ENCODE measurements at places on chromosomes 16 and 17.

DNA sequence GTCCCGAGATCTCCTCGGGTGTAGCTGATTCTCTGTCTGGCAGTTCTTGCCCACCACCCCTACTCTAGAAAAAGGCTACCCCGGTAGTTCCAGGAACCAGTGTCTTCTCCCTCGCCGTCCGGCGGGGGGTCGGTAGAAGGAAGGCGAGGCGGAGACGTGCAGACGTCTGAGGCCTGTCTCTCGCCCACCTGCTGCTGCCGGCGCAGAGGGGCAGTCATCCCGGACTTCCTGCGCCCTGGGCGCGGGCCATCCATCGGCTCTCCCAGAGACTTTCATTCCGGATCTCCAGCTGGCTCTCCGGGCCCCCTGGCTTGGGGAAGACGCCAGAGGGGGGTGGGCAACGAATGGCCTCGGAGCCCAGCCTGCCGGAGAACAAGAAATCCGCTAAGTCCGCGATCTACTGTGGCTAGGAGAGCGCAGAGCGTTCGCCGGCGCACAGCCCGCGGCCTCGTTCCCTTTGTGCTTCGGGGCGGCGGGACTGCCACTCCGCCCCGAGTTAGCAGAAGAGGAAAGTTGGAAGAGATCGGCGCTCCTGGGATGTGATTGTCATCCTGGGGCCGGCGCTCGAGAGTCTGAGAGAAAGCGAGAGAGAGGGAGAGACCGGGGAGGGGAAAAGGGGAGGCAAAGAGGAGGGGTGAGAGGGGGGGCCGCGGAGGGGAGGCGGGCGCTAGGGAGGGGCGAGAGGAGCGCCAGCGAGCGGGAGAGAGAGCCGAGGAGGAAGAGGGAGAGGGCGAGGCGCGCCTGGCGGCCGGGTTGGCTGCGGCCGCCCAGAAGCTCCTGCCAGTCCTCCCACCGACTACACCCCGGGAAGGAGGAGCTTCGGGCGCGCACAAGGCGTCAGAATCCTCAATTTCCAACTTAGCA, at the start of gene IRX5:
Gene IRX5, plus strand, starts transcription at position 861 of the 864 bp plus-strand sequence. CDS start 334 bp downstream, outside the sequence.
- DNase-seq, result peak; percentile 99

- no peak for DNase-seq
Observed at GRCh38 chr16:82242201-82242600, 72.2 kb upstream of the MPHOSPH6 start.

DNA sequence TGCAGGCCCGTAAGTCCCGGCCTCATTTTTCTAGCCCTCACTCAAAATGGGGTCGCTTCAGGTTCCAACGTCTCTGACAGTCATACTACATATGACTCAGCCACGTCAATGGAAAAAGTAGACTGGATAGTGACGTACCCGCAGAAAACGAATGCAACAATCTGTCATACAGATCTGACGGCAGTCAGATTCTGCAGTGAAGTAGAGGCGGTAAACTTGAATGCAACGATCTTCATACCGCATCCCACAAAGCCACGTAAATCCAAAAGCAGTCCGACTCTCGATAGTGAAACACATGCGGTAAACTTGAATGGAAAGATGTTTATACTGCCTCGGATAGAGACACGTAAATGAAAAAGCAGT, 38.4 kb upstream of the ARL4D start:
- peak; percentile 68 for DNase-seq

GRCh38 chr16:54462771-54463170, 176.2 kb upstream of the IRX3 start:
- DNase-seq, result no peak

DNA sequence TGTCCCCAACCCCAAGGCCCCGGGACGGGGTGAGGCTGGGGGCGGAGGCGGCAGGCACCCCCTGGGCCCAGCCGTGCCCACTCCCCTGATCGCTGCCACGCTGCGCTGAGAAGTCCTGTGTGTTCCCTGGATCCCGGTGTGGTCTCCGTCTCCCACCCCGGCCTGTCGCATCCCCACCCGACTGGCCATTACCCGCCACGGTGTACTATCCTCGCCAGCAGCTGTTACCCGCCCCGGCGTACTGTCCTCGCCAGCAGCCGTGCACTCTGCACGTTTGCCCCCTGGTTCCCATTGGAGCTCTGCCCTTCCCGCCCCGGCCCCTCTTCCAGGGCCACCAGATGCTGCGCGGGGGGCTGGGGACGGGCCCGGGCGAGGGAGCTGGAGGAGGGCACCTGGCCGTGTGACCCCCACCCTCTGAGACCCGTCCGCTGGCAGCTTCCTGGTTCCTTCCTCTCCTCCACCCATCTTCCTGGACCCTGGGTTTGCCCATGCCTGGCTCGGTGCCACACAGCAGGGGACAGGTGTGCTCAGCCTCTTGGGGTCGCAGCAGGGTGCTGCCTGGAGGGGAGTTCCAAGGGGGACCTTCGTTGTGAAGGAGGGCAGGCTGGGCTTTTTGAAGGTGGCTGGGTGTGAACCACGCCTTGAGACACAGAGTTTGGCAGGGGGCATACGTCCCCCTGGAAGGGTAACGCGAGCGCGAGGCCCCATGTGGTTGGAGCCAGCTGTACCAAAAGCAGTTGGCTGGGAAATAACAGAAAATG, 19.7 kb downstream of the BAHCC1 start:
- no peak for DNase-seq

DNA sequence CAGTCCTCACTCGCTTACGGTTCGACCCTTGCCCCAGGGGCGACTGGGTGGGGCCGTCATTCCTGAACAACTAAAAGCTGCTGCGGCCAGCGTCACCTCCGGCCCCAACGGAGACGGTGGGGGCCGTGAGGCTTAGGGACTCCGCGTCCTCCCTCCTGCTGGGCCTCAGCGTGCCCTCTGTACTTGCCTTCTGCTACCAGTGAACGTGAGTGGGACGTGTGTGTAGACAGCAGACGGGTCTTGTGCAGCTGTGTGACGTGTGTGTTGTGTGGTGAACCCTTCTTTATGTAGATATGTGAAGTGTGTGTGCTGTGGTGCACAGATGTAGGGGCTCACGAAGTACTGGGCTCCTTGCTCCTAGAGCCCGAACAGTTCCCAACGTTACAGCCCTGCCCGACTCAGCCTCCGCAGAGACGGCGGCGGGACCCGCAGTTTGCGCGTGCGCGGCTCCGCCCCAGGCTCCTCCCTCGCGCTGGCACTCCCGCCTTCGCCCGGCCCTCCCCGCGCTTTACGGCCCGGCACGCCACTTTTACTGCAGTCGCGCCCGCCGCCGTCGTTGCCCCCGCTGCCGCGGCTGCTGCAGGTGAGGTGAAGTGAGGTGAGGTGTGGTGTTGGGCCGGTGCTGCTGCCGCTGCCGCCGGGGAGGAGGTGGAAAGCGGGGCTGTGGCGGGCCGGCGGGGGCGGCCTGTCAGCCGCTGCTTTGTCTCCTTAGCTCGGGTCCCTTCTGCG, at the start of gene PHAF1:
Gene PHAF1, plus strand, starts transcription at position 535 of the 729 bp plus-strand sequence. CDS start 235 bp downstream, outside the sequence.
- peak; percentile 97 for DNase-seq

DNA sequence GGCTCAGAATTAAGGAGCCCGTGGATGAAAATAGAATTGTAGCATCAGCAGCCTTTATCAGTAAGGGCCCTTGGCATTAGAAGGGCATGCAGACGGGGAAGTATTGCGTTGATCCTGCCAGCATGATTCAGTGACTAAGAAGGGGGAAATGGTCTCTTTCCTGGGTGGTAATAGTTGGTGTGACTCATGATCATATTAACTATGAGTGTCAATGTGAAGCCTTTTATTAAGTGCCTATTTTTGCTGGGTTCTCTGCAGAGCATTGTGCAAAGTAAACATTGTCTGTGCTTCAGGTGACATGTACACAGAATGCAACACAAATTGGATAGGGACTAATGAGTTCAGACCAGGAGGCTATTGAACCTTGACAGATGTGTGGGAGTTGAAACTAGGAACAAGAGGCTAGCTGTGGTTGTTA, 24.5 kb downstream of the RCVRN start:
- DNase-seq, result no peak

GRCh38 chr16:81493755-81494433, 49.3 kb downstream of the CMIP start:
- DNase-seq, result peak; percentile 95

DNA sequence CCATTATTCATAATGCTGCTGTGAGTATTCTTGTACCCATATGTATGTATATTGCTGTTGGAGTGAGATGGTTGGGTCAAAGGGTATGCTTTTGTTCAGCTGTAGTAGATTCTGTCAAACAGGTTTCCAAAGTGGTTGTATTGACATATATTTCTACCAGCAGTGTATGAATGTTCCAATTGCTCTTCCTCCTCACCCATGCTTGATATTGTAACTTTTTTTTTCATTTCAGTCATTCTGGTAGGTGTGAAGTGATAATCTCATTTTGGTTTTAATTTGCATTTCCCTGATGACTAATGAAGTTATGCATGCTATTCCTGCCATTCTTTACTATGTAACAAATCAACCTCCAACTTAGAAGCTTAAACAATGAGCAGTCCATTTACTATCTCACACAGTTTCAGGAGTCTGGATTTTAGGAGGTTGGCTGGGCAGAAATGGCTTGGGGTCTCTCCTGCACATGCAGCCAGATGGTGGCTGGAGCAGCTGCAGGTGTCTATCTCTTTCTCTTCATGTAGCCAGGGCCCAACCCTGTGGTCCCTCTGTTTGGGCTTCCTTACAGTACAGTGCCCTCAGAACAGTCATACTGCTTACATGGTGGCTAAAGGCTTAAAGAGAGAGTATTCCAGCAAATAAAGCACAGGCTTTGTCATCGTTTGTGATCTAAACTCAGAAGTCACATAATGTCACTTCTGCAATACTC, 21.2 kb downstream of the ERAL1 start:
- no peak for DNase-seq

DNA sequence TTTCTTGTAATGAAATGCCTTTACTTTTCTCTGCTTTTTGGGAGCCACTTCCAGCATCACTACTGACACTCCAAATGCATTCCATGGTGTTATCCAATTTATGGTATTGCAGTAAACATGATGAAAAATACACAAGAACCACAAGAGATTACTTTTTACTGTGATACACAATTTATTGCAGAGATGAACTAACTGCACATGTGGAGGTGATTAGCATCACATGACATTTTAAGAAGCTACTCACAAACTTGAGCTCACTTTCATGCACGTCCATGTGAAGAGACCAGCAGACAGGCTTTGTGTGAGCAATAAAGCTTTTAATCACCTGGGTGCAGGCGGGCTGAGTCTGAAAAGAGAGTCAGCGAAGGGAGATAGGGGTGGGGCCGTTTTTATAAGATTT, 780.5 kb upstream of the GOT2 start:
- DNase-seq, result peak; percentile 17

DNA sequence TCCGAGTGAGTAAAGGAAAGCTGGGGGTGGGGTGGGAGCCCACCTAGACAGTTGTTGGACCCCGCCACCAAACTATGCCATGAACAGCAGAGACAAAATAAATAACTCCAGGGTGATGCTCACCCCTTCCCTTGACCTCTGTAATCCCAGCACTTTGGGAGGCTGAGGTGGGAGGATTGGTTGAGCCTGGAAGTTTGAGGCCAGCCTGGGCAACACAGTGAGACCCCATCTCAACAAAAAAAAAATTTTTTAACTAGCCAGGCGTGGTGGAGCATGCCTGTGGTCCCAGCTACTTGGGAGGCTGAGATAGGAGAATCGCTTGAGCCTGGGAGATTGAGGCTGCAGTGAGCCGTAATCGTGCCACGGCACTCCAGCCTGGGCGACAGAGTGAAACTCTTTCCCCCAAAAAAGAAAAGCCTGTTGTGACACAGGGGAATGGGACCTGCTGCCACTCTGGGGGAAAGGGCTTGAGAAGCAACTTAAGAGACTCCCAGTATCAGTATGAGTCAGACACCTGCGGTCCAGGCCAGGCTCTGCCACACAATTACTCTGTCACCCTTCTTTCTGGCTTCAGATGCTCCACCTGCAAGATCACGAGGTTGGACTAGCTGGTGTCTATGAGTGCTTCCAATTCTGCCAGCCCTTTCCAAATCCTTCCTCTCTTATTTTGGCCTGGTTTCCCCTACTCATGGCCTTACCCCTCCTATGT, 5.0 kb downstream of the SGCA start:
- no peak for DNase-seq

DNA sequence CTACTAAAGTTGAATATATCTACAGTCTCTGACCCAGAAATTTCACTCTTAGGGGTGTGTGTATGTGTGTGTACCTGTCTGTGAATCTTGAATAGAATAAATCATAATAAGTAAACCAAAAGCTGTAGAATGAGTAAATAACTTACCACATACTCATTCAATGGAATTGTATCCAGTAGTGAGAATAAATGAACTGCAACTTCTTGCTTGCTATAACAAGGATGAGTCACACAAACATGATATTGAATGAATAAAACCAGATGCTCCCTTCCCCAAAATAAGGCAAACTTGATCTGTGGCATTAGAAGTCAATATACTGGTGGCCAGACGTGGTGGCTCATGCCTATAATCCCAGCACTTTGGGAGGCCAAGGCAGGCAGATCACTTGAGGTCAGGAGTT, 259.8 kb upstream of the MON1B start:
- peak; percentile 62 for DNase-seq

GRCh38 chr17:10121971-10122707, 76.3 kb downstream of the GAS7 start:
- DNase-seq, result no peak

DNA sequence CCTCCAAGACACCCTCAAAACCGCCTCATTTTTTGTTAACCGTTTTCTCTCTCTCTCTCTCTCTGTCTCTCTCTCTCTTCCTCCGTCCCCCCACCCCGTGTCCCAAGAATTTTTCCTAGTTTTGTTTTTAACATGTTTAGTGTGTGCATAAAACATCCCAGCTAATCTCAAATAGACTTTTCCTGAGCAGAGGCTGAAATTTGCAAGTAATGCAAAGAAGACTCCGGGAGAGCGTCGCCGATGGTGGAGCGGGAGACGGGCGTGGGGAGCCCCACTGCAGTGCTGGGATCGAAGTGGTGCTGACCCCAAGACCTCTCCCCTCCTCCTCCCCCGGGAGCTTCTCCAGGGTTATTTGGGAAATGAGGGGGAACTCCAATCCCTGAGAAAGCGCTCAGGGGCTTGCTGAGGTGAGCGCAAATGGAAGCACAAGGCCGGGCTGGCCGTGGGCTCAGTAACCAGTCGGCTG, 4.7 kb upstream of the DLX4 start:
- peak; percentile 22 for DNase-seq

DNA sequence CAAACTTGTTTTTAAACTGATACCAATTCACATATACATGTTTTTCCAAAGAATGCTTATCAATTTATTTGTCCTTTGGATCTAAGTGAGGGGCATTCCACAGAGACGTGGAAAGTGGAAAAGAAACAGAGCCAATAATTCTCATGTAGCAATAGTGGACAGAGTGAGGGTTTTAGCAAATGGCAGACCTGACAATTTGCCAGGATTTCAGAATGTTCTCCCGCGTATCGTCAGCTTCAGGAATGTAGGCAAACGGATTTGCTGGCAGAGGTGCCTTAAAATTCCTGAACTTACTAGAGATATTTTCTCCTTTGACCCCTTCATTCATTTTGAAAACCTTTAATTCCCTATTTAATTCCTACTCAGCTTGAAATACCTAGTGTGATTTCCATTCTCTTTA, 193.4 kb upstream of the CPHXL start:
- DNase-seq, result no peak

- peak; percentile 91 for DNase-seq
Observed at GRCh38 chr17:81991684-81992305, 14.4 kb downstream of the ASPSCR1 start.
